SJSA1 (cell line): ENCODE measurements at places on chromosomes 13 and 19.
A peak's percentile ranks its signal among the peaks of the same experiment; 100 is the strongest.

DNA sequence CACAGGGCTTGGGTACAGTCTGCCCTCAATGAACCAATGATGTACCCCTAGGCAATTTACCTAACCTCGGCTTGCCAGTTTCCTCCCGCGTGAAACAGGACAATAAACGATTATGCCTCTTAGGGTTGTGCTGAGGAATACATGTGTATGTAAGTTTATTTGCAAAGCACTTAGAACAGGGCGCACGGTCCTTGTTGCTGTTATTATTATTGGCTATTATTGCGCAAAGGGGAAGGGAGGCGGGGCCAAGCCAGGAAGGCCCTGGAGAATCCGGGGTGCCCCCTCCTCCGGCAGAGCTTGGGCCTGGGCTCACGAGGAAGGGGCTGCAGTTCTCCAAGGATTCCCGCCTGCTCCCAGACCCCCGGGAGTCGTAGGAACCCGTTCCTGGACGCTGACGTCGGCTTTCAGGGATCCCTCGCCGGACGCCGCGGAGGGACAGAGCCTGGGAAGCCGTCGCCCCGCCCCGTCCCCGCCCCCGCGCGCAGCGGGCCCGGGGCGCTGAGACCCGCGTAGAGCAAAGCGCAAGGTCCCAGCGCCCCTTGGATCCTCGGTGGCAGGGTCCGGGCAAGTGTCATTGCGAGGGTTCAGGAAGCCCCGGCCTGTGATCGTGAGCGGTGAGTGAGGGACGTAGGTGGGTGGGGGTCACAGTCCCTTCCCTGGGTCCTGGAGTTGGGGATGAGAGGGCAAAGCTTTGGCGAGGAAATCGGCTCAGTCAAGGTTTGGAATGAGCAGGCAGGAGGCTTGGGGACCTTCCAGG, at the start of gene TMEM91:
TSS of gene TMEM91 (plus strand) at position 293 of the 757 bp plus-strand sequence. CDS start 1,777 bp downstream, outside the sequence.
- no peak for DNase-seq

- no peak for DNase-seq
Measured at GRCh38 chr19:993361-993830, 6.8 kb upstream of the GRIN3B start.

DNA sequence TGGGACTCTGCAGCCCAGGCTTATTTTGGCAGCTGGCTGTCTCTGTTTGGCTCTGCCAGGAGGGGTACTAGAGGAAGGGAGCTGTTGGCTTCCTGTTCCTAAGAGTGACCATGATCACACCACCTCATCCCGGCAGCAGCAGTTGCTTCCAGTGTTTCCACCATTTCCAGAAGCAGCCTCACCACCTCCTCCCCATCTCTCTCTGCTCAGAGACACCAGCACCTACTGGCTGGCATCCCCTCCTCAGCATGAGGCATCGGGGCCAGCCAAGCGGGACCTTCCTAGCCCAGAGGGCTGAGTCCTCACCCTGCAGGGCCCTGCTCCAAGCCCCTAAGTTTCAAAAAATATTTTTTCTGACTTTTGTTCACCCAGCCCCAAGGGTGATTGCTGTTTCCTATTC, 59.0 kb downstream of the NUFIP1 start:
- no peak for DNase-seq

DNA sequence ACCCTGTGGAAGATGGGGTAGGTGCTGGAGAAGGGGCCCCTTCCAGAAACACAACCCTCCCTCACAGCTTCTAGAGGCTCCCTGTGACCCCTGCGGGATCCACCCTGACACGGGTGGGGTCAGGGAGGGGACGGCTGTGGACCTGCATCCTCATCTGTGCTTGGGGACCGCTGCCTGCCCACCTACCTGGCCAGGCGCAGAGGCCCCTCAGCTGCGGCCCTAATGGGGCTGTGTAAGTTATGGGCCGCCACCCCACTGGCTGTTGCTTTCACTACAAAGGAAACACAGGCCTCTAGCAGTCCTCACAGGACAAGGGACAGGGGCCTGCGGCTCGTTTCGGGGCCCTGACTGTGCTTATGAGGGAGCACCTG, 7.0 kb upstream of the CTXN1 start:
- DNase-seq, result no peak

- no peak for DNase-seq
Measured at GRCh38 chr13:90686442-90686841, 661.0 kb upstream of the MIR17HG start.

DNA sequence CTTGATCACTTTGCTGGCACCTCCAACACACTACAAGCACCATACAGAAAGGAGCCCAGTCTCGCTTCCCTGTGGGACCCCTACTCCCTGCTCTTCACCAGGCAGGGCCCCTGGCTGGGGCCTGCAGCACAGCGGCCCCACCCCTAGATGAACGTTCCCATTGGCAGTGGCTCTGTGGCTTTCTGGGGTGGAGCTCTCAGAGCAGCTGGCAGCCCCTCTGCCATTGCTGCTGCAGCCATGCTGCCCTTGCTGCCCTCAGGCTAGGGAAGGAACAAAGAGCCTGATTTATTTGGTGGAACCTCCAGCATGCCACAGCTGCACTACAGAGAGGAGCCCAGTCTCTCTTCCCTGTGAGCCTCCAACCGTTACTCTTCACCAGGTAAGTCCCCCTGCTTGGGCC, 5.8 kb downstream of the SIGLEC6 start:
- DNase-seq, result no peak

DNA sequence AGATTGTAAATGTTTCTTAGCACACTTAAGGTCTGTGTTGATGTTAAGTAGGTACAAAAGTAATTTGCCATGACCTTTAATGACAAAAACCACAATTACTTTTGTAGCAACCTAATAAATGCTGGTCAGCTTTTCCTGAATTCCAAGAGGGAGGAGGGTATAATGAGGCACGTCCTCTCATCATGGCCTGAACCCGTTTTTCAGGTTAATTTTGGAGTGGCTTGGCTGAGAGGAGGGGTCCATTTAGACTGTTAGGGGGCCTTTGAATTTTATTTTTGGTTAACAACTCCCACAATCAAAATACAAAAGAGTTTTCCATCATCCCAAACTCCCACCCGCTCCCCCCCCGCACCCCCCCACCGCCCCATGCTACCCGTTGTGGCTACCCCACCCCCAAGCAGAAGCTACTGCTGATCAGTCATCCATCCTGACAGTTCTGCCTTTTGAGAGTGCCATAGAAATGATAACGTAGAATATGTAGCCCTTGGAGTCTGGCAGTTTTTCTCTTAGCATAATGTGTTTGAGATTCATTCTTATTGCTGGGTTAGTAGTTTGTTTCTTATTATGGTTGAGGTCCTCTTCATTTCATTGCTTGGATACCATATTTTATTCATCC, 14.4 kb upstream of the PLEKHF1 start:
- no peak for DNase-seq

DNA sequence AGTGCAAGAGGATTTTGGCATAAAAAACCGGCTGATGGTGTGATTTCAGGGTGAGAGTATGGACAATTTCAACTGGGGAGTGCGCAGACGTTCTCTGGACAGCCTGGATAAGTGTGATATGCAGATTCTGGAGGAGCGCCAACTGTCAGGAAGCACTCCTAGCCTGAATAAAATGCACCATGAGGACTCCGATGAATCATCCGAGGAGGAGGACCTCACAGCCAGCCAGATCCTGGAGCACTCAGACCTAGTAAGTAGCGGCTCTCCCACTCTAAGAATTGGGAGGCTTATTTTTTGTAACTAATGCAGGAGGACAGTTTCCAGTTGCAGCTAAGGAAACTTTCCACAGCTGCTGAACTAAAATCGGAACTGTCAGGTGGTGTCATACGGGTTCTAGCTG, 53.6 kb downstream of the ZAR1L start:
- DNase-seq, result peak; percentile 63
